ENCODE measurements at places on chromosomes 7 and 10.

DNA sequence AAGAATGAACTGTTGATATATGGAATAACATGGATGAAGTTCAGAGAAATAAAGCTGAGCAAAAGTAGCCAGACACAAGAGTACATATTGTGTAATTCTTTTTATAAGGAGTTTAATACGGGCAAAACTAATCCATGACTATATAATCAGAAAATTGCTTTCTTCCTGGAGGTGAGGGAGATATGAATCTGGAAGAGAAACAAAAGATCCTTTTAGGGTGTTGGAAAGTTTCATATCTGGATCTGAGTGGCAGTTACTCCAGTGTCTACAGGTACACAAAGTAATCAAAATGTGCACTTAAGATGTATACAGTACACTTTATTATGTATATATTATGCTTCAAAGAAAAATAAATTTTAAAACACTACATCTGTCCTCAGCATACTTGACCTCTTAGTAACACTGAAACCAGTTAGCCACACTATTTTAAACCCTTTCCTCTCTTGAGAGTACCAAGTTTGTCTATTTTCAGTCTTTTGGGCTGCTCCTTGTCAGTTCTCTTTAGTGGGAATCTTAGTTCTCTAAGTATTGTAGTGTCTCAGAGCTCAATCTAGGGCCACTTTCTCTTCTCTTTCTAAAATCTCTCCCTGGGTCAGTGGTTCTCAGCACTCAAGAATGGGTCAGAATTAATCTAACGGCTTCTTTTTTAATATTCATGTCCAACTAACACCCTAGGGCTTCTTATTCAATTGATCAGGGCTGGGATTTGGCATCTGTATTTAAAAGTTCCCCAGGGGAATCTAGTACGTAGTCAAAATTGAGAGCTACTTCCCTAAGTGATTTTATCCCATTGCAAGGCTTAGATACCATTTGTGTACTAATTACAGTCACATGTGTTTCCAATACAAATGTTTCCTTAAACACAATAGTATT, 4.3 kb upstream of the LIPF start:
- no peak for DNase-seq

DNA sequence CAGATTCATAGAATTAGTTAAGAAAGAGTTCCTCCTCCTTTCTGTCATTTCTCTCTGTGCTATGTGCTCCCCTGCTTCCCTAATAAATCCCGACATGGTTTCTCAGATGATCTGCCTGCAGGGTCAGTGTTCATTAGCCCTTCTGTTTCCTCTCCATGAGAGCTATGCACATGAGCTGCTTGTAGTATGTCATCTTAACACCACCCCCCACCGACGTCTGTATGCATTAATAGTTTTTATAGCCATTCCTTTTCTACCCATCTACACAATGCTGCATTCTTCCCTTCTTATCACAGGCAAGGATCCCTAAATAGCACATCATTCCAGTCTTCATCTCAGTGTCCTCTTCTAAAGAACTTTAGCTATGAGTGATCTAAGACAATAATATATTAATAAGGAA, 809.1 kb downstream of the ANKRD7 start:
- DNase-seq = no peak

- DNase-seq = no peak
Observed at GRCh38 chr10:118449521-118449920, 107.4 kb upstream of the FAM204A start.

- DNase-seq = no peak
Observed at GRCh38 chr7:151056283-151056665, 1.4 kb downstream of the CDK5 start.

DNA sequence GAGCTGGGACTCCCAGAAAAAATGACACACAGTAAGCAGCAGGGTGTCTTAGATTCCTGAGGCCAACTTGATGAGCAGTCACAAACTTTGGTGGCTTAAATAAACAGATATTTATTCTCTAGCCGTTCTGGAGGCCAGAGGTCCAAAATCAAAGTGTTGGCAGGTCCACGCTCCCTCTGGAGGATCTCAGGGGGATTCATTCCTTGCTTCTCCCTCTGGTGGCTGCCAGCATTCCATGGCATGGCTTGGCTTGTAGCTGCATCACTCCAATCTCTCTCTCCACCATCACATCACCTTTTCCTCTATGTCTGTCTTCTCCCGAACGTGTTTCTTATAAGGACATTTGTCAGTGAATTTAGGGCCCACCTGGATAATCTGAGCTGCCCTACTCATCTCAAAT, 98.4 kb downstream of the OSBPL3 start:
- no peak for DNase-seq

- DNase-seq = peak; percentile 17
Observed at GRCh38 chr7:112206991-112207592, 597 bp downstream of the ZNF277 start.

- DNase-seq = no peak
Observed at GRCh38 chr10:92470026-92470425, 103.9 kb downstream of the IDE start.

DNA sequence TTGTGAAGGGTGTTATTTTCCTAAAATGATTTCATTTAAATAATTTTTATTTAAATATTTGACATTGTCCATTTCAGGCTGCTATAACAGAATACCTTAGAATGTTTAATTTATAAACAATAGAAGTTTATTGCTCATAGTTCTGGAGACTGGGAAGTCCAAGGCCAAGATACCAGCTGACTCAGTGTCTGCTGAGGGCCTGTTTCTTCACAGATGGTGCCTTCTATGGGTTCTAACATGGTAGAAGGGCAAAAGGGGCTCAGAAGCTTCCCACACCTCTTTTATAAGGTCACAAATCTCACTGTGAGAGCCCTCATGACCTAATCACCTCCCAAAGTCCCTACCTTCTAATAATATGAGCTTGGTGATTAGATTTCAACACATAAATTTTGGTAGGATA, 50.7 kb downstream of the MTURN start:
- DNase-seq = no peak

GRCh38 chr7:92714767-92715166, 121.6 kb downstream of the CDK6 start:
- no peak for DNase-seq

GRCh38 chr7:92809397-92809759, 27.0 kb downstream of the CDK6 start:
- no peak for DNase-seq

DNA sequence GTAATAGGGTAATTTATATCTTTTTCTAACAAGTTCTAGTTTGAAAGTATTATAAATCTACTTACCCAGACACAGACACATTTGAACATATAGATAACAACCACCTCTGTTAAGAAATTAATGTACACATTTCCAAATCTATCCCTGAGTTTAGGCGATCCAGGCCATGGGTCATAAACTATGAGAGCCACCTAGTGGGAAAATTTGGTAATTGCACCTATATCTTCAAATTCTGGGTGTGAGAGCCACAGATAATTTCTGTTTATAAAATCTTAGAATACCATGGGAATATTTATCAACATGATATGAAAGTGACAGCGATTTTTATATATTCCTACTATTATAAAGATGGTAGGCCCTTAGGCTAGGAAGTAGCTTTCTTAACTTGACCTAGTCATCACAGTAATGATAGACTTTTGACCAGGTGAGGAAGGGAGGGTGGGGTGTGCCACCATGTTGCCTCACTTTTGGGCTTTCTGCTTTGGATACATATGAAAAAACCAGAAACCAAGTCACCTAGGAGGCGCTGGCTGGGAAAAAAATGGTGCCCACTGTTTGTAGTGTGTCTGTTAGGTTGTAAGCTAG, 8.0 kb upstream of the EPHA1 start:
- DNase-seq = peak; percentile 58

GRCh38 chr7:2233926-2234325, 1.2 kb upstream of the MAD1L1 start:
- DNase-seq = no peak

DNA sequence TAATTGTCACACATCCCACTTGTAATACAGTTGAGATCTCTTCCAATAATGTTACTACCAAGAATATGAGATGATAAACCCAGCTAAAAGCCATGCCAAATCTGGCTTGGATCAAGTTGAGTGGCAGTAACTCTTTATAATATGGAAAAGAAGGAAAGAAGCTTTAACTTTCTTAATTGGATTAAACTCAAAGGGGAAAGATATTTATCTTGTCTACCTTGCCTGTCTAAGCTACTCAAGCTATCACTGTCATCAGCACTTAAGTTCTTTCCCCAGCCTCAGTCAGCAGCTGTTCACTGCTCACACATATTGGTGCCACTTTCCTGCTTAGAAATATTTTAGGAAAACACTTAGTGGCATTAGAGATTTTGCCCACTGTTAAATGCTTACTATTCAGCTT, 350.7 kb downstream of the IPMK start:
- no peak for DNase-seq

GRCh38 chr7:133252506-133252857, 396 bp upstream of the EXOC4 start:
- DNase-seq = no peak

GRCh38 chr7:67512481-67512880, 515.8 kb downstream of the TYW1 start:
- DNase-seq = peak; percentile 68

DNA sequence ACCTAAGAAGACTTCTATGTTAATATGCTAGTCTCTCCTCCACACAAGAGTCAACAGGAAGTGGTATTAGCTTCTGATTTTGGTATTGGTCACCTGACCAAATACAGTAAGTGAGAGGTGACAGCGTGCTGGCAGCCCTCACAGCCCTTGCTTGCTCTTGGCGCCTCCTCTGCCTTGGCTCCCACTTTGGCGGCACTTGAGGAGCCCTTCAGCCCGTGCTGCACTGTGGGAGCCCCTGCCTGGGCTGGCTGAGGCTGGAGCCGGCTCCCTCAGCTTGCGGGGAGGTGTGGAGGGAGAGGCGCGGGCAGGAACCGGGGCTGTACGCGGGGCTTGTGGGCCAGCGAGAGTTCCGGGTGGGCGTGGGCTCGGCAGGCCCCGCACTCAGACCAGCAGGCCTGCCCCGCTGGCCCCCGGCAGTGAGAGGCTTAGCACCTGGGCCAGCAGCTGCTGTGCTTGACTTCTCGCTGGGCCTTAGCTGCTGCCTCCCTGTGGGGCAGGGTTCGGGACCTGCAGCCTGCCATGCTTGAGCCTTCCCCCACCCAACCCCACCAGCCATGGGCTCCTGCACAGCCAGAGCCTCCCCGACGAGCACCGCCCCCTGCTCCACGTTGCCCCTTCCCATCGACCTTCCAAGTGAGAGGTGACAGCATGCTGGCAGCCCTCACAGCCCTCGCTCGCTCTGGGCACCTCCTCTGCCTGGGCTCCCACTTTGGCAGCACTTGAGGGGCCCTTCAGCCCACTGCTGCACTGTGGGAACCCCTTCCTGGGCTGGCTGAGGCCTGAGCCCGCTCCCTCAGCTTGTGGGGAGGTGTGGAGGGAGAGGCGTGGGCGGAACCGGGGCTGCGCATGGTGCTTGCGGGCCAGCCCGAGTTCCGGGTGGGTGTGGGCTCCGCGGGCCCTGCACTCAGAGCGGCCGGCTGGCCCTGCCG, 4.2 kb upstream of the ACSL5 start:
- no peak for DNase-seq

DNA sequence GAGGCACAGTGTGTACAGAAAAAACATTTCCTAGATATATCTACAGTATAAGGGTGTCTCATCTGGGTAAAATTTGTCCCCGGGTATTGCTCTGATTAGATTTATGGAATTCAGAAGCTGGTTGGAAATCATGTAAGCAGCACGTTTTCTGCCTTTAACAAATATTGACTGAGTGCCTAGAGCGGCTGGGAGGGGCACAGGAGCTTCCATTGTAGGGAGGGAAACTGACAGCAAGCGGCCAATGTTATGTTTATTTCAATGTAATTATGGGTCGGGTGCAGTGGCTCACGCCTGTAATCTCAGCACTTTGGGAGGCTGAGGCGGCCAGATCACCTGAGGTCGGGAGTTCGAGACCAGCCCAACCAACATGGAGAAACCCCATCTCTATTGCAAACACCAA, 4.4 kb upstream of the RFC2 start:
- DNase-seq = peak; percentile 36

- no peak for DNase-seq
Observed at GRCh38 chr10:48463318-48464003, 141.4 kb downstream of the ARHGAP22 start.

GRCh38 chr7:124034754-124035100, 1.9 kb upstream of the TMEM229A start:
- no peak for DNase-seq

- no peak for DNase-seq
Observed at GRCh38 chr7:122561326-122561725, 137.6 kb downstream of the RNF133 start.

- no peak for DNase-seq
Observed at GRCh38 chr7:142855756-142856564, 1.1 kb downstream of the EPHB6 start.

DNA sequence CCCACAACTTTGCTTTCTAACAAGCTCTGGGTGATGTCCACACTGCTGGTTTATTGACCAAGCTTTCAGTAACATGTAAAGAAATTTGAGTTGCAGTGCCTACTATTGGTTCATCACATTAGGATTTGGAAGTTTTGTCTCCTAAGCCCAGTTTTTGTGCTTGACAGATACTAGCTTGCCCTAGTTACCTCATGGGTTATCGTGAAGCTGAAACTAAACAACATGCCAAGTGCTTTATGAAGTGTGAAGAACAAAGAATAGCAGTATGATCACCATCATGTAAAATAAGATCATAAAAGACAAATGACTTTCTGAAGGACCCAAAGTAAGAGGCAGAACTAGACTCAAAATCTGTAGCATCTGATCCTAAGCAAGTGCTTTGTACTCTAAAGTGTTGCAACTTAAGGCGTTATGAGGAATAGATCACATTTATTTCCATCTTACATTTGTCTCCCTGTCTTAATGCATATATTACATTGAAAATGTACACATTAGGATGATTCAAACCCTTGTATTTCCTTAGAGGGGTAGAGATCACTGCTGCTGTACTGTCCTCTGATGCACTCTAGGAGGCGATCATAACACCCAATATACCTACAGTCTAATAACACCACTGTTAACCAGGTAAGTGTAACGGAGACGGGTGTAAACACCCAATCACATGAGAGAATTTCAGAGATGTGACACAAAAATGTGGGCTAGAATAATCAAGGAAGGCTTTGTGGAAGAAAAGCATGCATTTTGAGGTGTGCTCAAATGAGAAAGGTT, 71.3 kb downstream of the NRCAM start:
- no peak for DNase-seq

DNA sequence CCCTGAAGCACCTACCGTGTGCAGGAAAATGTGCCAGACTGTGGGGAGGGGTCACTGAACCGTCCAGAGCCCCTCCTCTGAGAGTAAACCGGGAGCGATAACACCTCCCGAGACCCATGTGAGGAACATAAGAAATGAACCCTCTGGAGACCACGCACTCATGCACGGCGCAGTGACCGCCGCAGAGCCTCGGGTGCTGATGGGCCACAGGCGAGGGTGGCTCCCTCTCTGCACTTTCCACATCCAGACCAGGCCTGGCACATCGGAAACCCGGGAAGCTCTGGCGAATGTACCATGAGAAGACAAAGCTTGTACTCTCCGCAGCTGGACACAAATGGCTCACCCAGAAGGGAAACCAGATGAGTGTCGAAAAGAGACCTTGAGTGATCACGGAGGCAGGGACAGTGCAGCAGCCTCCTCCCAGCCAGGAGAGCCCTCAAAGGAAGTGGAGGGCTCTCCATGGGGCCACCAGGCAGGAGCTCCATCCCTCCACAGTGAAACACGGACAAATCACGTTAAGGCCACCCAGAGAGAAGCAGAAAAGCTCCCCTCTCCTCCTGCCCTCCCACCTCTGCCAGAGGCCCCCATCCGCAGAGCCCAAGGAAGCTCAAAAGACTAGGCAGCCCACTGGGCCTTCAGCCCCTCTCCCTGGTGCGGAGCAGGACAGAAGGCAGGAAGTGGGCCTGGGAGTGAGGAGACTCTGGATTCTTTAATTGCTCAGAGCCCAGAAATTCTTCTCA, 178.1 kb upstream of the PPP2R2D start:
- DNase-seq = no peak
